ENCODE measurements at places on chromosomes 4 and X.

- DNase-seq = no peak
Measured at GRCh38 chr4:7431696-7432530, 2.8 kb downstream of the PSAPL1 start.

DNA sequence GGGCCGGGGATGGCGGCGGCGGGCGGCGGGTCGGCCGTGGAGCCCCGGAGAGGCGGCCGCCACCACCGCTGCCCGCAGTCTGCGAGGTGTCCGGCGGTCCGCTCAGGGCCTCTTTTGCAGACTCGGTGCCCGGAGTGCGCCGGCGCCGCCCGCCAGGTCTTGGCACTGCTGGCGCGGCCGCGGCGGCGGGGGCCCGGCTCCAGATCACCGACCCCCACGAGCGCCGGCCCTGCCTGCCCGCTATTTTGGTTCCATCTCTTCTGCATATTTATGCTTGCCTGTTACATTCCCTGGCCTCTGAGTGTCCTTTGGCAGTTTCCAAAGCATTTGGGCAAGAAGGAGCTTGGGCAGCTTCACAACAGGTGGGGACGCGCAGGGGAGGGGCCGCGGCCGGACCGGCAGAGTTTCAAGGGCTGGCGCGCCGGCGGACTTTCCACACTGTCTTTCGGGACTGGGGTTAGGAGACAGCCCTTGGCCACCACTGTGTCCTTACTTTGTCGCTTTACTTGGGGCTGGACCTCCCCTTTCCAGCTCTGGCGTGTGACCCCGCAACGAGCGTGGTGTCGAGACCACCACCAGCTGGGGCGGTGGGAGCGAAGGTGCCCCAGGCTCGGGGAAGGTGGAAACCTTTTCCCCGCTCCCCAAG, 668 bp upstream of the TAPT1 start:
- peak; percentile 59 for DNase-seq

GRCh38 chrX:37975421-37975820, 30.9 kb upstream of the SYTL5 start:
- DNase-seq = no peak

DNA sequence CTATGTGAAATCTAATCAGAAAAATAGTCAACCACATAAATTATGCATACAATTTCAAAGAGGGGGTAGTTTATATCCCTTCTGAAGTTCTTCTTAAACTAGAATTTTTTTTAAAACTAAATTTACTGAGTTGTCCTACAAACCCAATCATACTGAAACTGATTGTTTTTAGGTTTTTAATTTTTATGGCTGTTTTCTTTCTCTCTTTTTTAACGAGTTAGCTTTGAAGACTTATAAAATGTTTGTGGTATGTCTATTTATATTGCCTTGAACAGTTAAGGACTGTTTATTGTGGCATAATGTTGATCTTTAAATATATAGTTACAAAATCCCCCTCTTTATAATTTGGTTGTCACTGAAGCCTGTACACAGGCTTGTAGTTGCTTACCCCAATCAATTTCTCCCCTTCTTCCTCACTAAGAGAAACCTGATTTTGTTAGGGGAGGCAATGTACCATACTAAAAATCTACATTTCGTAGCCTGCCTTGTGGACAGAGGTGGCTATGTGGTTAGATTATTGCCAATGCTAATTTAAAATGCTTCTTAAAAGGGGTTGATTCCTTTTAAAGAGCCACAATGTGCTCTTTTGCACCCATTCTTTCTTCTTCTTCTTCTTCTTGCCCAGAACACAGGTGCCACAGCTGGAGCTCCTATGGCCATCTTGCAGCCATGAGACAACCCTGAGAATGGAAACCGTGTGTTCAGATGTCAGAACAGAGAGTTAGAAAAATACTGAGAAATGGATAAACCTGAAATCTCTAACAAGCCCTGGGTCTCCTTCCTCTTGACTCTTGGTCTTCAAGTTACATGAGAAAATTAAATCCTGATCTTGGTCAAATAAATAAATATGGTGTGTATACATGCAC, 102.7 kb upstream of the ZNF827 start:
- DNase-seq = no peak

DNA sequence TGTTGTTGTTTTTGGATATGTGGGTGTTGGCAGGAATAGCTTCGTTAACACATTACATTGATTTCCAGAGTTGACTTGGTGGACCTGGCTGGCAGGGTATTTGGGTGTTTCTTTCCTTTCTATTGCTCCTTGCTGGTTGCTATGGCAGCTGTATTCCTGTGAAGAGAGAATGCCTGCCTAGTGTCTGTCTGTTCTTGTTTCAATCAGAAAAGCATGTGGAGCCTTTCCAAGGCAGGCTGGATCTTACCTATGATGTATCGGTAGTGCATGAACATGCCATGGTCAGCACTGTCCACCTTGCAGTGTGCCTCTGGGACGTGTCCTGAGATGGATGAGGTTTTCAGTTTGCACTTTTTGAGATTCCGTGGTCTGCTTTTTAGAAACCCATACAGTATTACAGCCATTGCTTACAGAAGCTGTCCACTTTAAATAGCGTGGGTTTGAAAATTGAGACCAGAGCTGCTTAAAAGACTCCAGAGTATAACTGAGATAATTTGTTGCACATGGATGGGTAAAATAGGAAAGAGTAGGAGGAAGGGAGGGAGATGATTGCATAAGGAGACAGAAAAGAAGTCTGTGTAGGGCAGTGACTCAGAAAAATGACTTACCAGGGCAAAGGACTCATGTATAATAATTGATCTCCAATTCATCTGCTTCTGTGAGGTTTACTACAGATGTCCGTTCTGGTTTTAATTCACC, 20.0 kb upstream of the AADAT start:
- no peak for DNase-seq

DNA sequence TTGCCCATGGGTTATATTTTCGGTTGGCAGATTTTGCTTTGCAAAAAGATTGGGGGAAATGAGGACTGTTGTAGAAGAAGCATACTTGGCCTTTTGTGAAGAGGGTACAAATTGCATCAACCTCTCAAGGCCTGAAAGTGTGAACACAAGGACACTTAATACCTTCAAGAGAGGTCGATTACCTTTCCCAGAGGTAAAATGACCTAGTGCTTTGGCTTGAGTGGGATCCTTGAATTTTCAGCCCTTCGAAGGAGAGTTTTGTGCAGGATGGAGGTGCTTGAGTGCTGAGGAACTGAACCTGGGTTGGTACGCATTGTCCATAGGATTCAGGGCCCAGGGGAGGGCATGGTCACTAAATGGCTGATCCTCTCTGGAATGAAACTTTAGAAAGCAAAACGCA, 27.6 kb upstream of the NKAP start:
- DNase-seq = no peak

DNA sequence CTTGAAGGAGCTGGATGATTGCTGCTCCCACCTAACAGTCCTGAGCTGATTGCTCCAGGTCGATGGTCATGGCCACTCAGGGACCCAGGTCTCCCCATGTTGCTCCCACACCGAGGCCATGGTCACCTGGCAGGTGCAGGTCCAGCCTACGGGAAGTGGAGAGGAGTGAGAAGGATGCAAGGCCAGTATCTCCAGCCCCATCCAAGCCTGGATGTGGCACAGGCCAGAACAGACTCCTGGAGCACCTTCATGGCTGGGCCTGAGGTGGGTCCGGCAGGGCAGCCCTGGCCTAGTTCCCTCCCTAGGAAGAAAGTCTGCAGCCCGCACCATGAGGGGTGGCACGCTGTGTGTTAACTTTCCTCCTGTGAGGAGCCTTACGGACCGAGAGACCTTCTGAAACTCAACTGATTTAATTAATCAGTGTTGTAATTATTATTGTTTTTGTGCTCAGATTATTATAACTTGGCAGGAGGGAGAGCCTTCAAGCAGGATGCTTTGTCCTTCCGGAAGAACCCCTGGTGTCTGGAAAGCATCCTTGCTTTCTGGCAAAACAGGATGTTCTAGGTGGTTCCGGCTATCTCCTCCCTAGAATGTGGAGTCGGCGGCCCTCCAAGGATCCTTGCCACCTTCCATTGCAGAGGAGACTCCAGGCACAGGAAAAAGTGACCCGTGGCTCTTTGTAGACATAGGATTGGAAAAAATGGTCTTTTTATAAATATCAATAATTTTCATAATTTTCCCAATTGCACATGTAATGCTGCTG, 92.3 kb upstream of the ADRA2C start:
- DNase-seq = no peak

All from H9 (cell line).